ENCODE measurements at places on chromosomes 5 and 9.

DNA sequence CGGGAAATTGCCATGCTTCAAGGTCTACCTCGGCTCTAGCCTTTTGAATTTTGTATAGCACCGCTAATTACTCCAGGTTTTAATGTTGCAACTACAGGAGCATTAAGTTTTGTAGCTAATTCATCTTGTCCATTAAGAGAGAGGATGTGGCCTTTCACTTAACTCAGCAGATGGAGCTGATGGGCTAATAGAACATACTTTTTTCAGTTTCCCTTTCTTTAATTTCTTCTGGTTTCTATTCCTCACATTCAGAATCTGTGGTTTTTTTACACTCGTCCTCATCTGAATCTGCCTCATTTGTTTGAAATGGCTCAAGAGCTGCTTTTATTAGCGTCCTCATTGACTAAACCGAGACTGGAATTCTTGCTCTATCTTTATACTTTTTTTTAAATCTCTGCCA, 2085.7 kb upstream of the C9orf72 start:
- DNase-seq: no peak

- DNase-seq: no peak
Observed at GRCh38 chr9:123922911-123923310, 7.0 kb downstream of the DENND1A start.

- no peak for DNase-seq
Observed at GRCh38 chr5:129509363-129509975, 49.4 kb downstream of the ADAMTS19 start.

GRCh38 chr9:10703139-10703538, 90.3 kb upstream of the PTPRD start:
- DNase-seq: no peak

DNA sequence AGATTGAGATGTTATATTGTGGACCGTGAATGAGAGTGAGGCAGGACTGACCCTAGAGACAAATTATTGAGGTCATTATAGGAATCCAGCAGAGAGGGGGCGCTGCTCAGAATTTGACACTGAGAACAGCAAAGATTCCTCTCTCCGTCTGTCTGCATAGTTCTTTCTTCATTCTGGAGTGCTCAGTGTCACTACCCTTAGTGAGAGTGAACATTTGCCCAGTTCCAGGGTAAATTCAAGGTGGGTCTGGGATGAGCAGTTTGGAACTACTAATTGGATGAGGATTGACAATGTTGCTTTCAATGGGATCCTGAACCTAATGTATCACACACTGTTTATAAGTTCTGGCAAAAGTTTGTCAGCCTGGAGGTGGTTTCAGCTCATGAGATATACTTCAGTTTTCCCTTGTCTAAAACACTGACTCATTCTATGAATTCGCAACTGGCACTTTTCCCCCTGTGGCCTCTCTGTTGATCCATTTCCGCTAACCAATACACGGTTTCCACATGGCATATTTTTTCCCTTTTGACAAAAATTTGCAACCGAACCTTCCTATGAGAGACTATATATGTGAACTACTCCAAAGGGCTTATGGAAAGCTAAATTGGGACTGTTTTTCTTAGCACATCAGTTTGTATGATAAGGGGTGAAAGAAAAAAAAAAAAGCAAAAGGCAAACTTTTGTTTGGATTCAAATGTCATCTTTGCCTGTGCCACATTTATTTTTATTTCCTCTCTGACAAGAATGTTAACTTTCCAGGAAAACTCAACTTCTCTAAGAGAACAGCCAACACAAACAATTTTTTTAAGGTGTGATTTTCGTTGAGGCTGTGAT, 1240.7 kb upstream of the WWC1 start:
- no peak for DNase-seq

DNA sequence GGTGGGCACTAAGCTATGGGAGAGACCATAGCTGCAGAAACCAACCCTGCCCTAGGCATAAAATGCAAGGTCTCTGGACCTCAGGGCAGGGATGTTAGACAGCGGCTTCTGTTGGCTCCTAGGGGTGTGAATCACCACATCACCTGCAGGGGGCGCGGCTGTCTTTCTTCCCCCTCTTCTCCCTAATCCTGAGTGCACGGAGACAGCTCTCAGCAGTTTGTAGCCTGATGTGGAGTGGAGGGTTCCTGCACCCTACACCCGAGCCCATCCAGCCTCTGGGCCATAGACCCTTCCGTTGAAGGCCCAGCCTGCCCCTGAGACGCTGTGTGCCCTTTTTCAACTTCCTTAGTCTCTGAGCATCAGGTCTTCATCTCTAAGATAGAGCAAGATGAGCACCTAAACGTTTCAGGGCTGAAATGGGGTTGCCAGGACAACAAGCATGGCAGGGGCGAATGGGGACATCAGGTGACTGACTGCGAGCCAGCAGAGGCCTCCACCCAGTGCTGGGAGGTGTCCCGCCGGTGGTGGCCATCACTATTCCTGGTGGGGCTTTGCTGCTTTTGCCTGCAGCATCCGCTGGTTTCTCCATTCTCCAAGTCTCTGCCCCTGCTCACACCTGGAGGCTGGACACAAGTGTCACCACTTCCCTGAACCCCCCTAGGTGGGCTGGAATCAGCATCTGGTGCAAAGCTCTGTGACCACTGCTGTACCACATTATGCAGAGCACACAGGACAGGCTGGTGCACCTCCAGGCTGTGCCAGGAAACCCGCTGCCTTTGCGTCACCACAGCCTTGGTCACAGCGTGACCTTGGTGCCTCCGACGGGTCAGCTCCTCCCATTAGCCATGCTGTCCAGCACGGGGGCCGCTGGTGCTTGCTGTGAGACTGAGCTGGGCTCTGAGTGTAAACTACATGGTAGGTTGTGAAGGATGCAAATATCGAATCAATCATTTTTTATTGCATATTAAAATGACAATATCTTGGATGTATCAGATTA, 2.5 kb upstream of the SEC16A start:
- DNase-seq: peak; percentile 77

DNA sequence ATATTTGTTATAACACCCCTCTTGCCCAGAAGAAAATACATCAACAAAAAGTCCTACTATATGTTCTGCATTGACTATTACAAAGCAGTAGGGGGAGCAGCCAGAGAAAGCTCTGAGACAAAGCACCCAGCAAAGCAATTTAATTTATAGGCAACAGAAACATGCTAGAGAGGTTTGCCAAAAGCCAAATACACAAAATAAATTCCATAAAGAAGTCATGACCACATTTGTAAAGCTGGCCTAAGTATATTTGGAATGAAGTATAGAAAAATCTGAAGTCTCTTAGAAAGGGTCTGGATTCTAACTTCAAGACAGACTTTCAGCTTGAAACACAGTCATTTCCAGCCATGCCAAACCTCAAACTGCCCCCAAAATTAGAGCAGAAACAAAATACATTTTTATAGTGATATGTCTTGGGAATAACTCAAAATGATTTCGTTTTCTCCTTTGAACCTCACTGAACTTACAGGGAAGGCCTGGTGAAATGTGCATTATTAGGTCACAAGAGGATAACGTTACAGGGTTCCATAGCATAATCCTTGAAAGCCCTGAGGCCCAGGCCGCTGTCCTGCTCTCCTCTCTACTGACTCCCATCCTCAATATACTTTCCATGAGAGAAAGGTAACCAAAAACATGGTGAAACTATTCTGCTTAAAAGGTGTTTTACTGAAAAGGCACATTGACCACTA, 451.8 kb downstream of the RAB3C start:
- DNase-seq: no peak

- no peak for DNase-seq
Observed at GRCh38 chr9:130379649-130379970, 65.2 kb upstream of the ASS1 start.

DNA sequence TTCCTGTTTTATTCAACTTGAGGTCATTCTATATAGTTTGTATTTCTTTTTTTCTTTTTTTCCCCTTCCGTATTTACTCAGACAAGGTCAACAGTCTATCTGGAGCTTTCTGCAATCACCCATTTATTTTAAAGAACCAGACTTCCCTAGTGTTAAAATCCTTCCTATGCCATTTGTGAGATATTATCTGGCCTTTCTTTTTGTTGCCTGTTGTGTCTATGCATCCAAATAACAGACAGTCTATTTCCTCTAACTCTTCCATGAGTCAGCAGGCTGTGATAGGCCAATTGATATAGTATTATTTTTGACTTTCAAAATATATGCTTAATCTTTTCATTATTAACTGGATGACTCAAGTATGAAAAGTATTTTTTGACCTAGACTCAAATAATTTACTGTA, 291.2 kb upstream of the PTPRD start:
- DNase-seq: no peak
